ENCODE measurements at places on chromosomes 4 and X.

DNA sequence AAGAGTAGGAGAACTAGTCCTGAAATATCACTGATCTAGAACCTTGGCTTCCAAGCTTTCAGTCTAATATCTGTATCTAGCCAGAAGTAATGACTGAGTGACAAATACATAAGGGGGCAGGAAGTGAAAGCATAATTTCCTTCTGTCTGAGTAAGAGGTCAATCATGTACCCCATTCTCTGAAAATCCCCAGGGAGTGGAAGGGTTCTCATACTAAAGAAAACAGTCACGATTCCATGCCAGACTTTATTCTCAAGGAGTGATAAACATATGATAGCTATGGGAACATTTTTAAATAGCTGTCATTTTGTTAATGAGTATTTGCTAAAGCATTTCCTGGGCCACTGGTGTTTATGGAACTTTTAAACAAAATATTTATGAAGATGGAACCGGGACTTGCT is 308.5 kb downstream of the ARHGAP24 start:
- DNase-seq, result peak; percentile 96

GRCh38 chr4:112532267-112532666 is 16.3 kb upstream of the NEUROG2 start:
- DNase-seq, result no peak

GRCh38 chr4:146398896-146399445 is 122.8 kb downstream of the SLC10A7 start:
- no peak for DNase-seq

DNA sequence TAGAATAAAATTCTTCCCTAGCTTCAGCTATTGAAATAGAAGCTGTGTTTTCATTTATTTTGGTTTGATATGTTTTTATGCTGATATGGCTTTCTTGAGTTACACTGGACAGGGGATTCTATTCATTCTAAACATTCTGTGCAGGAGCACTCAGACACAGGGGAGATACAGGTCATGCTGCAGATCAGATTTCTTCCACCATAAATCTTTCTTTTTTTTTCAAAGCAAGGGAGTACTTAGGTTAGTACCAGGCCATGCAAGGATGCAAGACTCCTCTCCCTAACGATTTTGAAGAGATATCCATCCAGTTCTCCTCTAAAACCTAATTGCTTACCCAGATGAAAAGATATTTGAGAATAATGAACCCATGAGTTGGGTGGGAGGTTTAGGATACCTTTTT is 21.4 kb downstream of the ETDC start:
- no peak for DNase-seq

- DNase-seq, result no peak
Observed at GRCh38 chr4:111453216-111453615, 692.0 kb upstream of the FAM241A start.

DNA sequence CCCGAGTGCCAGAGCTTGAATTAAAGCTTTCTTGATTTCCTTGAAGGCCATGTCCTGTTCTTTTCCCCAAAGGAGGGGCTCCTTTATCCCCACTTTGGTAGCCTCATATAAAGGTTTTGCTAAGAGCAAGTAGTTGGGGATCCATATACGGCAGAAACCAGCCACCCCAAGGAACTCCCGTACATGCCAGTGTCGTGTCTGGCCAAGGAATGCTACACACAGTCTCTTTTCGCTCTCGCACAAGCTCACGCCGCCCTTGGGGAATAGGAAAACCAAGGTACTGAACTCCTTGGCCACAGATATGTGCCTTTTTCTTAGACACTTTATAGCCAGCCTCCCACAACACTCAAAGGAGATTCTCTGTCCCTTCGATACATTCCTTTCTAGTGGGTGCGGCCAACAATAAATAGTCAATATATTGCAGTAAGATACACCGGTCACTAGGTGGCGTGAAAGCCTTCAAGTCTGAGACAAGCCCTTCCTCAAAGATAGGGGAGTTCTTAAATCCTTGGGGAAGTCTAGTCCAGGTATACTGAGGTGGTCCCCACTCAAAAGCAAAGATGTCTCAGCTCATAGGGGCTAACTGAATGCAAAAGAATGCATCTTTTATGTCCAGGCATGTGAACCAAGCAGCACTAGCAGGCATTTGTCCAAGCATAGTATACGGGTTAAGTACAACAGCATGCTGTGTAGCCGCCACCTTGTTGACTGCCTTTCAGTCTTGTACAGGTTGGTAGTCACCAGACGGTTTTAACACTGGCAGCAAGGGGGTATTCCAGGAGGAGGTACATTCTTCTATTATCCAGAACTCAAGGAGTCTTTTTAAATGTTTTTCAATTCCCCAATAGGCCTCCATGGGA is 57.8 kb upstream of the XAGE1B start:
- peak; percentile 45 for DNase-seq

GRCh38 chr4:104394406-104395167 is 100.1 kb downstream of the CXXC4 start:
- DNase-seq, result peak; percentile 31

GRCh38 chrX:3520982-3521381 is 174.5 kb upstream of the MXRA5 start:
- peak; percentile 45 for DNase-seq

- peak; percentile 38 for DNase-seq
Observed at GRCh38 chr4:176735300-176735699, 57.4 kb downstream of the VEGFC start.

DNA sequence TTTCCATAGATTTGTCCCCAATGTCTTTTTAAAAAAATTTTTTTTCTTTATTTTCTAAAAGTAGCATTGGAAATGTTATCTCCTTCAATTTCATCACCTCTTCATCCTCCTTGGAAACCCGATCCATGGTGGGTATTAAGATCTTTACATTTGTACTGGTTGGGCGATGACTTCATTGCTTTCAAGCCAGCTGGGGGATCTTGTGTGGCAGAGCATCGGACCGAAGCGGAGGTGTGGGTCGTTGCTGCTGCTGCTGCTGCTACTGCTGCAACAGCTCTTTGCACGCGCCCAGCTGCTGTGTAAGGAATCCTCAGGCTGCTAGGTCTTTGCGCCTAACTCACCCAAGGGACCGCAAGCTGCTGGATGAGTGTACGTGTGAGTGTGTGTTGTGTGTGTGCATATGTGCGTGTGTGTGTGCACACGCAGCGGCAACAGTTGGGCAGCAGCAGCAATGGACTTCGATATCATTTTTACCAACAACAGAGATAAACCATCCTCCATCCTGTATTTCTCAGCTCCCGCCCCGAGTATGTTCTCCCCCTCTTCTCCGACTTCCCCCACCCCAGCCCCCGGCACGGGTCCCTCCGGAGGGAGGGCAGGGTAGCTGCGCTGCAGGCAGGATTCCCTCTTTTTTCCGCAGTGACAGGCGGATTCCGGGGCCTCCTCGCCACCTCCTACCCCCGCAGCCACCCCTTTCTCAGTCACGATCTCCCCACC is 768 bp upstream of the CDKL5 start:
- DNase-seq, result peak; percentile 63

DNA sequence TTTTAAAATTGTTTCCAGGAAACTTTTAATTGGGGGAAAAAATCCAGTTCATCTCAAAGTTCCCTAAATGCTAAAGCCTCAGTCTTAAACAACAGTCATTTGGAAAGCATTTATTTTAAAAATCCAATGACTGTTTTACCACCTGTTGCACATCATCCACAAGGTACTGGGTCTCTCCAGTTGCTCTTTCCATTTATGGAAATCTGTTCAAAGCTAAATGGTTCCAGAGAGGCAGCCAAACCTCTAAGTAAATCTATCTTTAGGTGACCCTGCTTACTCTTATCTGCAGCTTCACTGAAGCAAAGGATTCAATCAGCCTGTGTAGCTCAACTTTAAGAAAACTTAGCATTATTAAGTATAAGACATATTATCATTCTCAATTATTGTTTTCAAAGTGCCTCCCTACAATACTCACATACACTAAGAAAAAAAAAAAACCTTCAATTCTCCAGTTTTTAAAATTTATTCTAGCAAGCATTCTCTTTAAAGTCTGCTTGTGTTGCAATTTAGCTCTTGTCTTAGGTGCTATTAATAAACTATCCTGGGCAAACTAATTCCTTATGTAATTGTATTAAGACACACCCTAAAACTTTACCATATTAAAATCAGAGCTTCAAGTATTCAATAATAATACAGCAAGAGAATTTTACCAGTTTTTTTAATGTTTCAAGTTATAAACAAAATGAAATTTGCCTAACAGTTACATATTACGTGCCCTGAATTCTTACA is 60.6 kb downstream of the NOCT start:
- no peak for DNase-seq

GRCh38 chr4:159171287-159171686 is 68.4 kb downstream of the RAPGEF2 start:
- no peak for DNase-seq

- peak; percentile 41 for DNase-seq
Observed at GRCh38 chr4:141638230-141638629, 1.8 kb downstream of the IL15 start.

All from mesenchymal stem cell (in vitro differentiated cells and primary cell).